ENCODE measurements at places on chromosomes 1 and 21.

DNA sequence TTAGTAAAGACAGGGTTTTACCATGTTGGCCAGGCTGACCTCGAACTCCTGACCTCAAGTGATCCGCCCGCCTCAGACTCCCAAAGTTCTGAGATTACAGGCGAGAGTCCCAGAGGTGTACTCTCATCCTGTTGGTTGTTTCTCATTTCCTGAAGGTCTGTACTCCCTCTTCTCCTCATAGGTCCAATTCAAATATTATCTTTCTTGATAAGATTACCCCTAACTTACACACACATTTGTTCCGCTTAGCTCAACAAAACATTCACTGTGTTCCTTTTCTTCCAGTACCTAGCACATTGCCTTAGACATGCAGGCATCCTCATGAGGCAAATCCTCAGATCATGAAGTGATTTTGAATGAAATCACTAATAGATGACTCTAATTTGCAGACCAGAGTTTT is 72.4 kb upstream of the SSX2IP start:
- DNase-seq, result no peak

GRCh38 chr21:26655460-26655859 is 82.4 kb upstream of the CYYR1 start:
- no peak for DNase-seq

- DNase-seq, result no peak
Measured at GRCh38 chr1:10225573-10225972, 15.2 kb downstream of the KIF1B start.

DNA sequence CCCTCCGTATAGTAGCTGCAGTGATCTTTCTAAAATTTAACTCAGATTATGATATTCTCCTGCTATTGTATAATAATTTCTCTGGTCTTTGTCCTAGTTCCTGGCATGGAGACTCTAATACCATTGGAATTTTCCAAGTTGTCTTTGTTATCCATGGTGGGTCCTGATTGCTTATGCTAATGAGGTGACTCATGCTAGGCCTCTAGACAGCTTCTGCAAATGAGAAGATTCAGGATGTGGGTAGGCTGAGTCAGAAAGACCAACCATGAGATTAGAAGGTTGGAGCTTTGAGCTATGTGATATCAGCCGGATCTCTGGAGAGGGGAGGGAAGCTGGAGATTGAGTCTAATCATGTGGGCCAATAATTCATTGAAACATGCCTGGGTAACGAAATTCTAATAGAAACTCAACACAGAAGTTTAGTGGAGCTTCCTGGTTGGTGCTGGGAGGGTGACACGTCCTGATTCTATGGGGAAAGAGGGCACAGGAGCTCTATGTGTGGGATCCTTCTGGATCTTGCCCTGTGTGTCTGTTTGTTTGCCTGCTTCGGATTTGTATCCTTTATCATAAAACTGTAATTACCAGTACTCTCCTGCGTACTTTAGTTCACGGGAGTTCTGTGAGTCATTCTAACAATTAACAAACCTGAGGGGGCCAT is 73.2 kb upstream of the CNIH3 start:
- DNase-seq, result peak; percentile 24

DNA sequence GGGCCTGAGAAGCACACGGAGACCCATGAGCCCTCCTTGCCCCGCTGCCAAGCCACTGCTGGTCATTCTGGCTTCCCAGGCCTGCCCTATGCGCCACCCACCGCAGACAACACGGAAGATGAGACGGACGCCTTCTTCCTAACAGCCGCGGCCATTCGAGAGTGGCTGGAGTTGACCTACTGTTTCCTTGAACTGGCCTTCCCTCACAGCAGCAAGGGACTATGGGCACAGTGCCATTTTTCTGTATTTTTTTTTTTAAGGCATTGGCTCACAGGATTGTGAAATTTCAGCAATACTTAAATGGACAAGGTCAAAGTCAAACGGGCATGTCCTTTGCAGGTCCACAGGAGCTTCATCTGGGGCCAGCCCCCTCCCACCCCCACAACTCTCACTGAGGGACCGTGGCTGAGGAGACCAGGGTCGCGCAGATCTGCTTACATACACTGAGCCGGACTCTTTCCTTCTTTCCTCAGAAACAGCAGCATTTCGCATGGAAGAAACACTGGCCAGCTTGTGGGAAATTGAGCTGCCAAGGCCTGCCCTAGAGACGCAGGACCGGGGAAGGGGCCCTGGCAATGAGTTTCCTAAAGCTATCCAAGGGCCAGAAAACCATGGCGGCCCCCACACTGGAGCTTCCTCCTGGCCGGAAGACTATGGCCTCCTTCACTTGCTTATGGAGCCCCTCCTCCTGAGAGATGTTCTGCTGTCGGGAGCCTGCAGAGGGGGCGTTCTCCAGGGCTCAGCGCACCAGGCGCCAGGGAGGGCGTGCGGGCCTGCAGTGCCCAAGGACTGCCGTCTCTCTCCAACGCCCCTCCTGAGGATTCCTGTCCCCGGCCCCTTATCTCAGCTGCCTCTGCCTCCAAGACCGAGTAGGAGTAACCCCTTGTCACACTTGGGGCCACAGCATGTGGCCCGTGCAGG is 98.9 kb downstream of the PGBD5 start:
- DNase-seq, result no peak

DNA sequence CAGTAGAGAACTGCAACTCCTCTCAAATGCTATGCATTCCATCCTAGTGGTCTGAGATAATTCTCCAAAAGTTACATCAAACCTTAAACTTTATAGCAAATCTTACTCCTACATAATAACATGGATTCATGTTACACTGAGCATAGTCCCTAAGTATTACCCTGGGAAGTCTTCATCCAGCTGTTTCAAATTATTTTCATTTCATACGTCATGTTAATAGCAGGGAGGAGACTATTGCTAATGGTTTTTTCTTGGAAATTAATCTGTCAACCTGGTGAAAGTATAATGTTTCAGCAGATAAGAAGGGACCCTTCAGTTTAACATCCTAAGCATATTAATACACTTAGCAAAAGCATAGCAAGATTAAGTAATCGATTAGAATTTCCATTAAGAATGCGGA is 318.1 kb downstream of the USP25 start:
- no peak for DNase-seq

All from iPS-NIHi11 (cell line).